ENCODE measurements at places on chromosomes 4 and X.
A peak's percentile ranks its signal among the peaks of the same experiment; 100 is the strongest.

DNA sequence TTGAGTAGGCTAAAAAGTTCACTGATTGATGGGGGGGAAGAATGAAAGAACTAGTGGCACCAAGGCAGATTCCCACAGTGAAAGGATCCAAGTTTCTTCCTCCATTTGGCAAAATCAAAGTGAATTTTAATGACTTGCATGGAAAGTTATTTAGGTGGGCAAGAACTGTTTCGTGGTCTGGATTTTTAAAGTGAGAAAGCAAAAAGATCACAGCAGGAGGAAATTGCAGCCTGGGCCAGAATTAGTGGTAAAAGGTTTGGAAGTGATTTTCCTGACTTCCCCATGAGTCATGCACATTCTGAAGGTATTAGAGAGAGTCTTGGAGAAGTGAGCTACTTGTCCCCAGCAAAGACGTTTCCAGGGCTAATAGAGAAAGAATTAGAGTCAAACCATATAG lies 207.8 kb downstream of the ANTXR2 start:
- DNase-seq = peak; percentile 88

DNA sequence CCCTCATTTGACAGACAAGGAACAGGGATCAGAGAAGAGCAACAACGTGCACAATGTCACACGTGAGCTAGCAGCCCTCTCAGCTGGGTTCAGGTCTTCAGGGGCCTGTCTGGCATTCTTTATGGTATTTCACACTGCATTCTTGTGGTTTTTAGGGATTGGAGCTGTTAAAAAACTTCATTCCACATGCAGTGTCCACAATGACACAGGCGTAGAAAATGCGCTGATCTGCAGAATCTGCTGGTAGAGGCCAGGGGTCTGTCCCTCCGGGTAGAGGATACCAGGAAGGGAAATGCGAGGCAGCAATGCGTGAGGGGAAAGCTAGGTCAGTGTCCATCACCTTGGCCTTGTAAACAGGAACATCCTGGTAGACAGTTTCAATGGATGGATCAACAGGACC lies 36.6 kb downstream of the MAP7D3 start:
- DNase-seq = peak; percentile 87

DNA sequence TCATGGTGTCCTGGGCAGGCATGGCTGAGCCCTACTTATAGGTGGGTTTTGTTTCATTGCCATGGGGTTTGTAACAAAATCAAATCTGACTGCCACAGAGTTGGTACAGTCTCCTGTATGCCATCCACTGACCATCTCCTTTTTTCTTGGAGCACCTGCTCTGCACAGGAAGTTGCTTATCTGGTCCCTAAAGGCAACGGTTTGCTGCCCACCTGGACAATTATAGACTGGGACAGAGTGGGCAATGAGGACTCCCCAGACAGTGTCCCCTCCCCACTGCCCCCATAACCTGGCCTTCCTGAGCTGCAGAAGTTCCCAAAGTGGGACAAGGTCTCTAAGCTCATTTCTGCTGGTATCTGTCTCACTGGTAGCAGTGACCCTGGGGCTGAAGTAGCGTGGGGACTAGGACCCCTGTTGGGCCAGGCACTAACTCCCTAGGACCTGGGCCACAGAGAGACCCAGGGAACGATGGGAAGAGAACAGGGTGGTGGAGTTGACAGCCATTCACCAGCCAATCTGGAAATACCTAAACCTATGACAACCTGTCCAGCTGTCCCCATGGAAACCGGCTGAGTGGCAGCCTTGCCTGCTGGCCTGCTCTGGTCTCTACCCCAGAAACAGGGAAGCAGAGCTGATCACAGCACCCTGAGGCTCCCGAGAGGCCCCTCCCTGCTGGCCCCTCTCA lies 64.7 kb downstream of the WFS1 start:
- no peak for DNase-seq

GRCh38 chr4:166017804-166018203 lies 144.8 kb downstream of the TLL1 start:
- peak; percentile 12 for DNase-seq

GRCh38 chrX:37998586-37999262 lies 7.6 kb upstream of the SYTL5 start:
- DNase-seq = peak; percentile 27

GRCh38 chr4:73596001-73596400 lies 24.2 kb downstream of the RASSF6 start:
- DNase-seq = no peak

GRCh38 chr4:73525611-73526010 lies 44.1 kb downstream of the AFM start:
- no peak for DNase-seq

DNA sequence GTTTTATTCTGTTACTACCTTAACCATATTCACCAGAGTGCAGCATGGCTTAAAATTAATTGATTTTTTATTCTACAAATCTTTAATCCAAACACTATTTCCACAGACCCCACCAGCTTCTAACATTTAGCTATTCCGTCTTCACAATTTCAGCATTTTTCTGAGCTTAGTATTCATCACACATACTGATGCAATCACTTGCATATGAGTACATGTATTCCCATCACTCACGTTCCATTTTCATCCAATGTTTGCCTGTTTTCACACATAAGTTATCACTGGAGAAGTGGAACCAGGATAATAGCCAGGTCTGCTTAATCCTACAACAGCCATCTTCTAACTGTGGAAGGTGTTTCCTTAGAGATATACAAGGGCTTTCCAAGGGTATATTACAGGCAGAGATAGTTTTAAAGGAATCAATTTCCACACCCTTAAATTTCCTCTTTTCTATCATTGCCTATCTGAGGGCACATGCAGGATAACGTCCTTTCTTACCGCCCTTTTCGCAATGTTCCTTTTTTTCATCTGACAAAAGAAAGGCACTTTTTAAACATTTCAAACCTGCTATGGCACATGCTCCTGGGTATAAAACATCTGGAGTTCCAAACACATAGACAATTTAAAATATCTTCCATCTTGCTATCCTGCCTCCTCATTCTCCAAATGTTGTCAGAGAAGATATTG lies 115.8 kb downstream of the CORIN start:
- no peak for DNase-seq

DNA sequence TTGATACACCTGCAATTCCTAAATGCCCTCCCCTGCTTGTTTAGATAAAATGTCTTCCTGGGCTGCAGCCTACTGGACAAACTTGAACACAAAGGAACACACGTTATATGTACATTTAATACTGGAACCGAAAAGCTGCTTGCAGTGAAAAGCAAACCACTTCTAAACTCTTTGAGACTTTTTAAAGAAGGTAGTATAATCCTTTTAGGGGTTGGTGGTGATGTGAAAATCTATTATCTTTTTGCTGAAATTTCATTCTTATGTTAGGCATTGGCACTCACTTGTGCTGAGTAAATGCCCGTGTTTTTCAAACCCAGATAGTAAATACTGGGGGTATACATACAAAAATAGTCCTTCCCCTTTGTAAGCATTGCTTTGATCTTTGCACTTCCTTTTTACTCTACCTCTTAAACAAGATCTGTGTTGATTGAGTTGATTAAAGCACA lies 2.2 kb downstream of the NFKB1 start:
- no peak for DNase-seq

- no peak for DNase-seq
Observed at GRCh38 chr4:110675426-110675825, 52.5 kb upstream of the PITX2 start.

DNA sequence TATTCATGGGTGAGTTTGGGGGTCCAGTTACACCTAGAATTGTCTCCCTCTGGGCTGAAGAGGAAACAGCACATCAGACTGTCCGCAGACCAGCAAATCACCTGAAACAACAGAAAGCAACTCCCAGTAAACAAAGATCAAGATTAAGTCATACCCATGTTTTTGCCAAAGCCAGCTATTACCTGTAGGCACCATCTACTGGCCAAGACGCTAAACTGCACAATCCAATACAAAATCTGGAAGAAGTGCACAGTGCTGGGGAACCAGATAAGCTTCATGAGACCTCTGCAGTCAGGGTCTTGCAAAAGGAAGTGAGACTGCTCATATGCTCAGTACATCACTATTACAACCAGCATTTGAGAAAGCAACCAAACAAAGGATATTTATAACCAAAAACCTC lies 157.5 kb upstream of the ITM2A start:
- no peak for DNase-seq

DNA sequence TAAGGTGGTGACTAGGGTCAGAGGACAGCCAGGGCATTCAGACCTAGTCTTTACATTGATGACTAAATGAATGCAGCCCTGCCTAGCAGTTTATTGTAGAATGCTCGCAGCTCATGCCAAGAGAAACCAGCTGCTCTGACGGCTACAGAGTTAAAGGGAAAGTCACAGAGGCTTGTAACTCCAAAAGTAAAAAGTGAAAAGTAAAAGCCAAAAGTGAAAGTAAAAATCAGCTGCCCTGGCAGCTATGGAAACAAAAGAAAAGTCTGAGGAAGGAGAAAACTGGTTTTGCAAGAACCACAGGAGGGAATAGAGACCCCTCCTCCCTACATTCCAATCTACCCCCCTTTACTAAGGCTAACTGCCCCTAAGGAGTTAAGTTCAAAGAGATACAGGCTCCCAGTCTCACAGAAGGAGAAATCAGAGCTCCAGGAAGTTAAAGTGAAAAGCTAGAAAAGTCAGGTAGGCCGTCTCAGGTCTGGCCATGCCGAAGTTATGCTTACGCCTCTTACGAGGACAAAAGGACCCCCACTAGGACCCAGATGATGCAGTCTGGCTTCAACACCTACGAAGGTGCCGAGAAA lies 6.0 kb downstream of the GAGE10 start:
- DNase-seq = peak; percentile 38

GRCh38 chrX:105696870-105697269 lies 125.5 kb upstream of the NRK start:
- DNase-seq = no peak

DNA sequence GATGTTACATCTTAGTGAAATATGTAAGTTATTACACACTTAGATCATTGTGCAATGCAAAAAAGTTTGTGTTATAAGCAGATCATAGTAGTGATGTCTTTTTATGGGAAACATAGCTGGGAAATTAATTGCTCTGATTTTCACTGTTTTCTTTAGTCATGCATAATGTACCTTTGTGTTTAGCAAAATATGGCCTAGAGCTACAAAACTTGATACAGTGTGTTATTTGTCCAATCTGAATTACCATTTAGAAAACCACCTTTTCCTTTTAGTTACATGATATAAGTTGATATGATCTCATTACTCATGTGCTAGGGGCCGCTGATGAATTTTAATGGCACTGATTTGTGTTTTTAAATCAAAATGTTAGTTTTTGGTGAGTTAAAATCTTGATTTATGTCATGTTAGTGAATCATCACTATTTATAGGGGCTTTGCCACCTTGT lies 2.0 kb downstream of the BMPR1B start:
- no peak for DNase-seq

GRCh38 chrX:21733705-21734104 lies 24.2 kb downstream of the SMPX start:
- DNase-seq = no peak

DNA sequence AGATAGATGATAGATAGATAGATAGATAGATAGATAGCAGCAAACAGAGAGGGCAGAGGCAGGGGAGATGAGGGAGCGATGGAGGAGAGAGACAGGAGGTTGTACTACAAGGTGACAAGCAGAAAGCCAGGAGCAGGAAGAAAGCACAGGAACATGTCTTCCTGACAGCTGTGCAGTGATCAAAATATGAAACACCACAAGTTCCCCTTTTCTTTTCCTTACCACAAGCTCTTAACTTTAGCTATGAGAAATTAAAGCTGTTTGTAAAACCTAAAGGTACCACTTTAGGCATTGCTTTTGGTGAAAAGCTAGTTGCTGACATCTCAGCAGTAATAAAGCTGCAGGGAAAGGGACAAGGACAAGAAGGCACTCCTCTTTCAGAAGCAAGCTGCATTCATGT lies 9.1 kb upstream of the MAGED4B start:
- no peak for DNase-seq

GRCh38 chrX:39826813-39827543 lies 270.8 kb downstream of the BCOR start:
- no peak for DNase-seq

- no peak for DNase-seq
Observed at GRCh38 chrX:132692066-132692465, 203.2 kb upstream of the MBNL3 start.

DNA sequence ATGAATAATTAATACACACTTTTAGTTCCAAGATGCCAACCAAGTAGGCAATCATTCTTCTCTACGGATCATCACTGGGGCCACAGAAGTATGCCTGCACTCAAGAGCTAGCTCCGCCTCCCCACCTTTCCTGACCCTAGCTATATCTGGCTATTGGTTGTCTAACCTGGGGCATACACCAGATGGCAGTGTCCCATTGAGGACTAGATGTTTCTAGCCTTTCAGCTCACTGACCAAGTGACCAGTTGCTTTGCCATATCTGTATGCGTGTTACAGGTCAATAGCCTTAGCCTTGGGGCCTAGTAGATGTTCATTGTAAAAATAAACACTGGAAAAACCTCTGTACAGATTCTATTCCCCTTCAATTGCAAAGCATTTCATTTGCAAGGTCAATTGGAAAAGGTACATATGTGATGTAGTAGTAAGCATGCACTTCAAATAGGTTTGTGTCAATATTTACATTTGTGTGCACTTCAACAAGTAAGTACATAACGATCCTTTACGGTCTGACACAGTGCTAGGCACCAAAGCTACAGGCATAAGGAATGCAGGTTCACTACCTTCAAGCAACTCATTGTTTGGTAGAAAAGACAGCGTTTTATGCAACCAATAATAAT lies 521.7 kb downstream of the PPARGC1A start:
- no peak for DNase-seq

GRCh38 chr4:96729641-96730040 lies 889.7 kb downstream of the PDHA2 start:
- peak; percentile 75 for DNase-seq

DNA sequence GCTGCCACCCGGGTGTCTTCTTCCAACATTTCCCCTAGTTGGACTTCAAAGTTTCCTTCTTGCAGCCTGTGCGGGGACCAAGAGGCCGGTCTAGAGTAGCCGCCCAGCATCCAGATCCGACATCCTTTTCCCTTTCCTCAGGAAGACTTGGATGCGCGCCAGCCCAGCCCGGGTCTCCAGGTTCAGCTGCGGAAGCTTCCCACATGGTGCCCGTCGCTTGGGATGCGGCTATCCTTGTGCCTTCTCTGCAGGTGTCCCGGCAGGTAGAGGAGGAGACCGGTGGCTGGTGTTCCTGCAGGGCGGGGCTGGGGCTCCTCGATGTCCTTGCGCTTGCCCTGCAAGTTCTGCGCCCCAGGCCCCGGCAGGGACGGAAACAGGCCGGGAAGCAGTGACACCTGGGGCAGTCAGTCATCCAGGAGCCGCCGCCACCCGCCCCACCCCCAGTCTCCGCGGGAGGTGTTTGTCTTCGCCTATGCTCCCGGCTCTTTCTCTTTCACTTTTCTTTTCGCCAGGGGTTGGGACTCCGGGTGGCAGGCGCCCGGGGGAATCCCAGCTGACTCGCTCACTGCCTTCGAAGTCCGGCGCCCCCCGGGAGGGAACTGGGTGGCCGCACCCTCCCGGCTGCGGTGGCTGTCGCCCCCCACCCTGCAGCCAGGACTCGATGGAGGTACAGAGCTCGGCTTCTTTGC lies at the start of gene IL15:
IL15 (plus strand) TSS at position 502 of the 689 bp plus-strand sequence. CDS start 82,882 bp downstream, outside the sequence.
- DNase-seq = peak; percentile 78
